ENCODE measurements at places on chromosomes 6 and 20.

DNA sequence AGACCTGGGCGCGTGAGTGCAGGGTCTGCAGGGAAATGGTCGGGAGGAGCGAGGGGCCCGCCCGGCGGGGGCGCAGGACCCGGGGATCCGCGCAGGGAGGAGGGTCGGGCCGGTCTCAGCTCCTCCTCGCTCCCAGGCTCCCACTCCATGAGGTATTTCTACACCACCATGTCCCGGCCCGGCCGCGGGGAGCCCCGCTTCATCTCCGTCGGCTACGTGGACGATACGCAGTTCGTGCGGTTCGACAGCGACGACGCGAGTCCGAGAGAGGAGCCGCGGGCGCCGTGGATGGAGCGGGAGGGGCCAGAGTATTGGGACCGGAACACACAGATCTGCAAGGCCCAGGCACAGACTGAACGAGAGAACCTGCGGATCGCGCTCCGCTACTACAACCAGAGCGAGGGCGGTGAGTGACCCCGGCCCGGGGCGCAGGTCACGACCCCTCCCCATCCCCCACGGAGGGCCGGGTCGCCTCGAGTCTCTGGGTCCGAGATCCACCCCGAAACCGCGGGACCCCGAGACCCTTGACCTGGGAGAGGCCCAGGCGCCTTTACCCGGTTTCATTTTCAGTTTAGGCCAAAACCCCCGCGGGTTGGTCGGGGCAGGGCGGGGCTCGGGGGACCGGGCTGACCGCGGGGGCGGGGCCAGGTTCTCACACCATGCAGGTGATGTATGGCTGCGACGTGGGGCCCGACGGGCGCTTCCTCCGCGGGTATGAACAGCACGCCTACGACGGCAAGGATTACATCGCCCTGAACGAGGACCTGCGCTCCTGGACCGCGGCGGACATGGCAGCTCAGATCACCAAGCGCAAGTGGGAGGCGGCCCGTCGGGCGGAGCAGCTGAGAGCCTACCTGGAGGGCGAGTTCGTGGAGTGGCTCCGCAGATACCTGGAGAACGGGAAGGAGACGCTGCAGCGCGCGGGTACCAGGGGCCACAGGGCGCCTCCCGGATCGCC is 54.2 kb upstream of the HLA-A start:
- DNase-seq, result peak; percentile 3

- no peak for DNase-seq
Measured at GRCh38 chr6:132310921-132311320, 90.4 kb downstream of the MOXD1 start.

GRCh38 chr6:147508042-147508865 is at the start of gene SAMD5:
Gene SAMD5 (plus strand): TSS chr6:147508690. CDS start chr6:147508929, 239 bp downstream.
- peak; percentile 77 for DNase-seq

- no peak for DNase-seq
Measured at GRCh38 chr6:14059791-14060436, 57.7 kb upstream of the CD83 start.

DNA sequence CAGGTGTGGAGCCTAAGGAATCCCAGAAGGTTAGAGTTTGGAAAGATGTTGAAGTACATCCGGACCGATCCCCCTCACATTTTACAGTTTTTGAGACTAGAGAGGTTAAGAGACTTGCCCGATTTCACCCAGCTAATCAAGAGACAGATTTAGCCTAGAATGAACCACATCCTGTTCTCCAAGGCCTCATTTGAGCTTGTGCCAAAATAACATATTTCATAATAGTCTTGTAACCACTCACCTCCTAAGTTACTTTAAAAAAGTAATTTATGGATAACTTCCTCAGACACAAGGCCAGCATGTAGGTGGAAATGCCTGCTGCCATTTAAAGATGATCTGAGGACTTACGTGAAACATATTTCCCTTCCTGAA is 39.8 kb upstream of the ARHGAP18 start:
- no peak for DNase-seq

DNA sequence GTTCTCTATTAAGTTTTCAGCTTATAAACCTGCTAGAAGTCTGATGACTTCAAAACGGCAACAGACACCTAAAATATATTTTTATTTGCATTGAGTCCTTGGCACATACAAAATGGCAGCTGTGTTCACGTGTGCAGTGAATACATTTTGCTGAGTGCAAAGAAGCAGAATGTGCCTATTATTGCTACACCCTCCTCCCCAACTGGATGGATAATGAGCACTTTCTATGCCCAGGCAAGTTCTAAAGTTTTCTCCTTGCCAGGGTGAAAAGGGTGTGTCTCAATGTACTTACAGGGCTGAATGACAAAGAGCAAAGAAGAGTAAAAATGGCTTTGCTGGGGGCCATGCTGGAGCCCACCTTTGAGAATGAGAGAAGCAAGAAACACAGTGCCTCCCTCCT is 4.0 kb upstream of the FERMT1 start:
- no peak for DNase-seq

DNA sequence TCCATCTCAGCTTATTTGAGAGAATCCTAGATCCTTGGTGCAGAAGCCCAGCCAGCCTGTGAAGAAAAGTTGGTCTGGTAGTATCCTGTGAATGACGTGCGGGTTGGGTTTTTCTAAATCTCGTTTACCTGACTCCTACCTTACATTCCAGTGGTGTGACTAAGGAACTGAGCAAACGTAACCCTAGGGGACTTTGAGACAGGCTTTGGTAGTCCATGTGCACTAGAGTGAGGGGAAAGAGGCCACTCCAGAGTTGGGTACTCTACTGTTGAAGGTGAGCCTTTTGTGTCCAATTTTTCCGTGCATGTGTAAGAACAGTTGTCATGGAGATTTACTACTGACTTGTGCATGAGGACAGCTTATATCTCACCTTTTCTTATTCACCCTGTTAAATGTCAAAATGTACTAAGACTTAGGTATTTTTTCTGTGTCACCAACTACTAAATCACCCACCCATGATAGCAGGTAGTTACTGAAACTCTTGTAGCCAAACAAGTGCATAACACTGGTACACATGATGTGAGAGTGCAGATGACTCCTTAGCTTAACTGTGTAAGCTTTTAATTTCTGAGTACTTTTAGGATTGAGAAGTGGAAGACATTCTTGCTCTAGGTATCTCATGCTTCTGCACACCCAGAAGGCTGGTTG is 26.3 kb upstream of the PLCG1 start:
- peak; percentile 9 for DNase-seq

DNA sequence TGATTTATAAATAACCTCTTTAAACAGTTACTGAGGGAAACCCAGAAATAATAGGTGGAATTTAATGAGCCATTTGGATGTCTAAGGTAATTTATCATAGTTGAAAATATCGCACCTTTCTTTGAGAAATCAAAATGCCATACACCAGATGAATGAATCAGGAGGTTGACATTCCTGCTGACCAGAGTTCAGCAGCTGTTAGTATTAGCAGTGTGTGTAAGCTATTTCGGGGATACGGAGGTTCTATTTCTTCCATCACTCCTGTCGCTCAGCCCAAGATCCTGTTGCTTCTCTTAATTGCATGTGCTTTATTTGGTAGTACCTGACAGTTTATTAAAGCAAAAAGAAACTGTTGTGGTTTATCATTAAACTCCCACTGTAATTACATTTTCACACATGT is 67.1 kb downstream of the HDGFL1 start:
- DNase-seq, result no peak

- DNase-seq, result peak; percentile 57
Measured at GRCh38 chr20:4022386-4023286, 7.3 kb upstream of the RNF24 start.

Data from ELF-1 (cell line).